ENCODE measurements at places on chromosomes 5 and 9. TPM values are rescaled to one million over a fixed set of nuclear protein-coding genes. Genes with fewer than 3 reads are reported as not detected.

- DNase-seq = no peak
- peaks cover 3% of the 10 kb centered on the region for H3K4me1 ChIP-seq
- H3K36me3 ChIP-seq = no peaks in the 10 kb centered on the region
- H3K27ac ChIP-seq = no peak overlapping the region
Measured at GRCh38 chr9:130824643-130825350, 10.3 kb upstream of the ABL1 start.

GRCh38 chr5:140049205-140049604, 6.1 kb upstream of the NRG2 start:
- H3K4me3 ChIP-seq = no peak overlapping the region
- no peaks in the 10 kb centered on the region for H3K36me3 ChIP-seq
- peaks cover 2% of the 10 kb centered on the region for H3K4me1 ChIP-seq

DNA sequence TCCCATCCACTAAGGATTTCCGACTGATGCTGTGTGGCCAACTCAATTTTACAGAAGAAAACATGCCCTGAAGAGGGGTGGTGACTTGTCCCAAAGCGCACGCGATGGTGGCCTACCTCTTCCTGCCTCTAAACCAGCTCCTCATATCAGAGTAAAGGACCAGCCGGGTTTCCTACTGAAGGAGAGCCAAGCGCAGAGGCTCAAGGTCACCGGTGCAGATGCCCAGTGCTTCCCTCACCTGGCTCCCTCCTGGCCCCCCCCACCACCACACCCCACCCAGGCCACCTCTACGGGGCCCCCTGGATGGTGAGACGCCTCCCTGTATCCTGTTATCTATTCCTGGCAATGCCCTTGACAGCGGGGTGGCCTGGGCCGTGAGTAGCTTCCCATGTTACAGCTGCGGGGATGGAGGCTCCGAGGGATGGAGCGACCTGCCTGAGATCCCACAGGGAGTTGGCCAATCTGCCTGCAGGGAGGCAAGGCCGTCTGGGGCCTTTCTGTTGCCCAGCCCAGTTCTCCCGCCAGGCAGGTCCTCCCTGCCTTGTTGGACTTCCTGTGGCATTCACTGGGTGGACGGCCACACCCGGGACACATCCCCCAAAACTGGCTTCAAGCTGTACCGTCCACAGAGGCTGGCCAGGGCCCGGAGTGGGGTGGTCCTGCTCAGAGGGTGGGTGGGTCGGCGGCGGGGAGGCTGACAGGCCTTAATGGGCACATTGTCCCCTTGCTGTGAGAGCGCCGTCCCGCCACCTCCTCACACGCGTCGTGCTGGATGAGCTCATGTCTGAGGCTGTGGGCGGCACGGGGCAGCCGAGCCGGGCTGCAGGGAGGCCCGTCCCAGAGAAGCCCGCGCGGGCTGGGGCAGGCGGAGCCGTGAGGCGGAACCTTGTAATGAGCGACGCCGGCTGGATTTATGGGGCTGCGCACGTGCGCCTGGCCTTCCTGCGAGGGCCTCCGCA, 72.5 kb downstream of the MACROH2A1 start:
- no peak for DNase-seq
- H3K27me3 ChIP-seq = no peaks in the 10 kb centered on the region
- H3K27ac ChIP-seq = no peak overlapping the region
- peaks cover 6% of the 10 kb centered on the region for H3K36me3 ChIP-seq
- H3K4me3 ChIP-seq = no peak overlapping the region

DNA sequence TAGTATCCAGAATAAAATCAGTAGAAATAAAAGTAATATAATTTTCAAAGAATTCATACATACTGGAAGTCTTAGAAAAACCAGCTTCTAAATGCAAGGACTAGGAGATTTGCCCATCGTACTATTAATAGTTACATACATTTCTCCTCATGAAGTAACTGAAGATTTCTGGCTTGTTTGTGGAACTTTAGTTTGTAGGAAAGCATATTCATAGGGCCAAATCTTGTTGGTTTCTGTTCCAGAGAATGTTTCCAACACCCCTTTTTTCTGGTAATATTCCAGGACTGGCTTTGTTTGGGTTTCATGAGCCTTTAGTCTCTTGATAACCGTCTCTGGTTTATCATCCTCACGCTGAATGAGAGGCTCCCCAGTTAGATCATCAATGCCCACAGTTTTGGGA, 66.3 kb upstream of the TJP2 start:
- no peak for DNase-seq
- no peaks in the 10 kb centered on the region for H3K4me1 ChIP-seq
- H3K4me3 ChIP-seq = no peak overlapping the region

DNA sequence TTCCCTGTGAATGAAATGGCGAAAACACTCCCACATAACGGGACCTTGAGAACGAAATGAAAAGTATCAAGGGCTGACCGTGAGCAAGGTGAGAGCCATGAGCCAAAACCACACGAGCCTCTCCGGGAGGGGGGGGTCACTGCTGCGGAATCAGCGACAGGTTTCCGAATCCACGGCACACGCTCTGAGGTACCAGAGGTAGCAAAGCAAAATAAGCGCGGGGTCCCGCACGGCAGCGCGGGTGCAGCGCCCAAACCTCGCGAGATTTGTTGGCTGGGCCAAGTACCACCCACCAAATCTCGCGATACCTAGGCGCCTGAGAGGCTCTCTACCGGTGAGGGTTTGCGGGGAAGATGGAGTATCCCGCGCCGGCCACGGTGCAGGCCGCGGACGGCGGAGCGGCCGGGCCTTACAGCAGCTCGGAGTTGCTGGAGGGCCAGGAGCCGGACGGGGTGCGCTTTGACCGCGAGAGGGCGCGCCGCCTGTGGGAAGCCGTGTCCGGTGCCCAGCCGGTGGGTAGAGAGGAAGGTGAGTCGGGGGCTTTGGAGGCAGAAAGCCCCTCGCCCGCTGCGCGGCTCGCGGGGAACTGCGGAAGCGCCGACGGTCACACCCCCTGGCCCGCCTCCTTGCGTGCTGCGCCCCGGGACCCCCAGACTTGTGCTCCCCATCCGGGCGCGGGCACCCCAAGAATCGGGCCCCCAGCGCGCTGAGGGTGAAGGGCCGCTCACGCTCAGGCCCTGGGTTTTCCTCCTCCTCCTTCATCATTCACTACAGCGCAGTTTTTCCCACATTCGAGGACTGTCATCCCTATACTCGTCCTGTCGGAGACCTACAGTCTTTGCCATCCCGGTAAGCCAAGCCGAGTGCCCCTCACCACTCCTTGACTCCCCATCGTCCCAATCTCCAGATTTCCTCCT, at the start of gene ZNF346:
ZNF346 (plus strand) TSS at position 311 of the 917 bp plus-strand sequence; CDS start at position 354, 43 bp downstream.
- no peaks in the 10 kb centered on the region for H3K27me3 ChIP-seq
- H3K27ac ChIP-seq = peak within 1 kb of the TSS; percentile 90
- H3K36me3 ChIP-seq = peaks cover 12% of the 10 kb centered on the region

- H3K36me3 ChIP-seq = peaks cover 2% of the 10 kb centered on the region
- no peak overlapping the region for H3K4me3 ChIP-seq
- no peak for DNase-seq
- no peaks in the 10 kb centered on the region for H3K4me1 ChIP-seq
Measured at GRCh38 chr5:83179966-83180365, 102.6 kb downstream of the XRCC4 start.

DNA sequence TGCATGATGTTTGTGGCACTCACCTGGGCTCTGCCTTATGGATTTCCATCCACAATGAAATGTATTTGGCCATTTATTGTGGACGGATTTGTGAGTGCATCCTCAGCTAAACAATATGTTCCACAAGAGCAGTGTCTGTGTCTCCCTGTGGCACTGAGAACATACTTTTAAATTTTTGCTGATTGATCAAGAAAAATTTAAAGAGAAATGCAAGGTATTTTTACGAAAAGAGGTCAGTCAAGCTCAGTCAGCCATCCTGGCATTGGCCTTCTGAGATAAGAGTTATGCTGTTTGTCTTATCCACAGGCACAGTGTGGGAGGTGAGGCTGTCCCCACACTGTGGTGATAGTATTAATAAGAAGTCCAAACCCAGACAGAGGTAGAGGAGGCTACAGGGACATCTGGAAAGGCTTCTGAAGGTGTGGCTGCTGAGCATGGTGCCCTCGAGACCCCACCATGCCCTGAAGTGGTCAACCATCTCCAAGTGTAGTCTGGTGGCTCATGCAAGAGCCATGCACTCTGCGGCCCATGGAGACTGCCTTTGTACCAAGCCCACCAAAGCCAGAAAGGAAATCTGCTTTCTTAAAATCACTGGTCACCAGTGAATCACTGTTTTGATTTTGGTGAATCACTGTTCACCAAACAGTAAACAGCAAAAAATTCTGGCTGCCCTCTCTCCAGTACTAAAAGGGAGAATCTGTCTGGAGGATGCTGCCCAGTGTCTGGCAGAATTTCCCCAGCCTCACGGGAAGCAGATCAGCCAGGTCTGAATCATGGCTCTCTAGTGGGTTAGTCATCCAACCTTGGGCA, 28.8 kb downstream of the SPOCK1 start:
- H3K4me1 ChIP-seq = no peaks in the 10 kb centered on the region
- DNase-seq = no peak
- no peak overlapping the region for H3K27ac ChIP-seq
- peaks cover 11% of the 10 kb centered on the region for H3K27me3 ChIP-seq
- no peak overlapping the region for H3K4me3 ChIP-seq

DNA sequence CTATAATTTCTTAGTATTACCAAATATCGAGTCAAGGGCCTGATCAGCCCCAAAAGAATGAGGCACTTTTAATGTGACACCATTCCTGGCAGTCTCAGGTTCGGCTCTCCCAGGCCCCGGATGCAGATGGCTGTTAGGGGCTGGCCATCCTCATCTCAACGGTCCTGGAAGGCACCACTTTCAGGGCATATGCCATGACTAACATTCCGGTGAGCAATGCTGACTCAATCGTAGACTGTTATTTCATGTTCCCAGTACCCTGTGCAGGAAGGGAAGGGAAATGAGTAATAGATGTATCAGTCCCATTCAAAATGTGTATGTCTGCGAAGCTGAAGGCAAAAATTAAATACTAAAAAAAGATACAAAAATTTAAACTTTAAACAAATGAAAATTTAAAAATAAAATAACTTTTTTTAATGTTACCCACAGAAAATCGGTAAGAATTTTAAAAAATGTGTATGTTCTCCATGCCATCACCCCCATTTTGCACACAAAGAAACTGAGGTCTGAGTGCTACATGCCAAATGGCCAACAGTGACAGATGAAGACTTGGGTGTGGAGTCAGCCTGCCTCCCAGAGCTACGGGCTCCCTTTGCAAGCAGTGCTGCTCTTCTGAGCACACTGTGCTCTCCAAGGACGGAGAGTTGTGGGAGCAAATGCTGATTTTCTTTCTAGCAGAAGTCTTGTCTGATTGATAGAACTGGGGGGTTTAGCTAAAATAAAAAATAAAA, 79.0 kb downstream of the GLDC start:
- H3K4me3 ChIP-seq = no peak overlapping the region
- DNase-seq = no peak
- peaks cover 2% of the 10 kb centered on the region for H3K27me3 ChIP-seq

DNA sequence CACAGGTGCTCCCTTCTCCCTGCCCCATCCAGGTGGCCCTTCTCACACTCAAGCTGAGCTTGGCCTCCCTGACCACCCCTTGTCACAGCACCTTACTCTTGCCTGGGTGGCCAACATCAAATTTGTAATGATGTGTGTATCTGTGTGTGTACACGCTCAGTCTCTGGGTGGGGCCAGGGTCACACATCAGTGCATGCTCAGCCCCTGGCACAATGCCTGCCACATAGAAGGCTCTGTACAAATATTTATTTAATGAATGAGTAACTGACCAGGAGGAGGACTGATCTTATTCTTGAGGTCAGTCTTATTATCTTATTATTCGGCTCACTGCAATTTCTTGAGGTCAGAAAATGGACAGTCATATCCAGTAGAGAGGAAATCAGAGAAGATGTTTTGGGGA, 41.3 kb upstream of the HAND1 start:
- H3K4me1 ChIP-seq = peaks cover 4% of the 10 kb centered on the region
- no peaks in the 10 kb centered on the region for H3K36me3 ChIP-seq
- no peak overlapping the region for H3K27ac ChIP-seq
- H3K27me3 ChIP-seq = peaks cover 38% of the 10 kb centered on the region

DNA sequence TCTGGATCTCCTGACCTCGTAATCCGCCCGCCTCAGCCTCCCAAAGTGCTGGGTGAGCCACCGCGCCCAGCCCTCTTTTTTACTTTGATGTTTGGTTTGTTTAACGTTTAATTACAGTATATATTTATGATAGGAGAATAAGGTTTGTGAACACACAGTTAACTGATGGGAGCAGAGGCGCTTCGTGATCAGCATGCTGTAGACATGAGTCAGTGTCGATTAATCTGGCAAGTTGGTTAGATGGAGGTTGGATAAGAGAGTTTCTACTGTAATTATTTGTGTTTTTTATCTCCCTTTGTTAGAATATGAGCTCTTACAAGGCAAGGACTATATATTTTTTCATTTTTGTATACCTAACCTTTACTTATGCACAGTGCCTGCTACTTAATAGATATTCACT, 14.3 kb downstream of the ATG10 start:
- no peak overlapping the region for H3K27ac ChIP-seq
- peaks cover 2% of the 10 kb centered on the region for H3K4me1 ChIP-seq
- no peaks in the 10 kb centered on the region for H3K27me3 ChIP-seq
- no peak for DNase-seq

DNA sequence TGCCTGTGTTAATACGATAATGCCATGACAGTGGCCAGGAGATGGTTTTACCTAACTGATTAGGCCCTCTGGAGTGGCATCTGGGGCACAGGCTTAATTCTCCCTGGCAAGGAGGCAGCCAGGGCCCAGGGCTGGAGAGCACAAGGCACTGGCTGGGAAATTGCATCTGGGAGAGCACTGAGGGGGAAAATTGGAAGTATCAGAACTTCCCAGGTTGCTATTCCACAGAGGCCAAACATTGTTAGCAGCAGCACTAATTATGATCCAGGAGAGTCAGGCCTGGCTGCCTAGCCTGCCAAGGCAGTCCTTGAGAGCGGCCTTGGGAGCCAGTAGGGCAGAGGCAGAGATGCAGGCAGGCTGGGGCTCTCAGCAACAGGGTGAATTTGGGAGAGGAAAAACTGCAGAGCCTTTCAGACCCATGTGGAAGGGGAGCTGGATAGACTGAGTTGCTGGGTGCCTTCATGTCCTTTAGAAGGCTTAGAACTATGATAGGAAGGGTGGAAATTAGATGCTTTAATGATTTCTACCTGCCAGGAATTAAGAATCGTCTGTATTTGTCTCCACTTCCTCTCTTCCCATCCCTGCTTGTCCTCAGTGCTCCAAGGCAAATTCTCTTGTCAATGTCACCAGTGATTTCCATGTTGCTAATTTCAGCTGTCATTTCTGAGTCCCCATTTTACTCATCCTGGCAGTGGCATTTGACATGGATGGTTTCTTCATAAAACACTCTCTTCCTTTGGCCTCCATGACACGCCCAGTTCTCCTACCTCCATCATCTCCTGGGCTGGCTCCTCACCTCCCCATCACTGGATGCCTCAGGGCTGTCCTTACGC, 56.1 kb upstream of the HSPA9 start:
- no peaks in the 10 kb centered on the region for H3K4me1 ChIP-seq
- DNase-seq = no peak
- no peaks in the 10 kb centered on the region for H3K36me3 ChIP-seq
- no peak overlapping the region for H3K4me3 ChIP-seq
- H3K27me3 ChIP-seq = peaks cover 48% of the 10 kb centered on the region
- H3K27ac ChIP-seq = no peak overlapping the region

TNFSF8 gene
- 56.4 TPM for total RNA-seq

EPB41L4B gene
- total RNA-seq = not detected

ZNF462 gene
- 0.67 TPM for total RNA-seq

SEMA6A gene
- not detected for total RNA-seq

SKIC3 gene
- 78.4 TPM for total RNA-seq

Measured in activated naive CD8-positive, alpha-beta T cell treated with anti-CD3 and anti-CD28 coated beads, Interleukin-2, amount 10 ng/mL, durations not matched to agents 7 days and 5 days (primary cell).